Epithelial cell of prostate (primary cell): ENCODE measurements at places on chromosomes 7 and 10.

DNA sequence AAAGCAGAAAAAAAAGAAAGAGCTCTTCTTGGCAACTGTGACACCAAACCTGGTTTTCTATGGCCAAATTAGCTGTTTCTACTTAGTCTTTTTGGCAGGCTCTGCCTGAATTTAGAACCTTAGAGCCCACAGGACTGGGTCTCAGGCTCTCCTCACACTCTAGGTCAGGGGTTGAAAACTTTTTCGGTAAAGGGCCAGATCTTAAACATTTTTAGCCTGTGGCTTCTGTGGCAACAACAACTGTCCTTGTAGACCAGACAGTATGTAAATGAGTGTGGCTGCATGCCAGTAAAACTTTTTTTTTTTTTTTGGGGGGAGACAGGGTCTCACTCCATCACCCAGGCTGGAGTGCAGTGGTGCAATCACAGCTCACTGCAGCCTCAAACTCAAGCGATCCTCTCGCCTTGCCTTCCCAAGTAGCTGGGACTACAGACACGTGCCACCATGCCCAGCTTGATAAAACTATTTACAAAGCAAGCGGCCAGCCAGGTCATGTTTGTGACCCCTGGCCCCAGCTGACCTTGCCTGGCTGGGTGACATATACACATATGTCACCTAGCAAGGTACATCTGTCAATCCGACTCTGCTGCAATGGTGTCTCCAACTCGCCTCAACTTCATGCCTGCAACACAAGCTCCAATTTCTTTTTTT, 17.4 kb downstream of the KPNA7 start:
- DNase-seq, result no peak

- DNase-seq, result no peak
Measured at GRCh38 chr10:29202386-29202940, 86.4 kb upstream of the LYZL1 start.

- DNase-seq, result no peak
Measured at GRCh38 chr7:101580596-101580995, 48.5 kb downstream of the MYL10 start.

- no peak for DNase-seq
Measured at GRCh38 chr10:111831058-111831457, 352.5 kb downstream of the GPAM start.

DNA sequence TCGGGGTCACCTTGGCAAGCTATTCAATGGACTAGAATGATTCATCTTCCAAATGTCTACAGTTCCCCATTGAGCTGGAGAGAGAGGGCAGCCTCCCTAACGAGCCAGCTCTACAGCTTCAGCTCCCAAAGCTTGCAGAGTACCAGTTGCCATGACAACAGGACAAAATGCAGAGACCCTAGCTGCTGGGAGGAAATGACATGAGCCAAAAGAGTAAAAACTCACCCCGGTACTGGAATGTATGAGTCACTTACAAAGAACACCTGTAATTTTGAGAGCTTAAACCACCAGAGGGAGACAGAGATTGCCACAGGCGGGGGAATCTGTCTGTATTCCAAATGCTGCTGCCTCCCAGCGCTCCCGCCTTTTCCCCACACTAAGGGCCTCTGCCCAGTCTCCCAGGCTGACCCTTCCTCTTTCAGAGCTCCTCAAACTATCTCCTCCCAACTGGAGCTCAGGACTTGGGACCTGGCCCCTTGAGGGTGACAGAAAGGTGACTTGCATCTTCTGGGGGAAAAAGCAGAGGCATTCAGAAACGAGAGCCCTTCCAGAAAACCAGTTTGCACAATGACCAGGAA, 95.5 kb downstream of the CUL2 start:
- DNase-seq, result no peak

DNA sequence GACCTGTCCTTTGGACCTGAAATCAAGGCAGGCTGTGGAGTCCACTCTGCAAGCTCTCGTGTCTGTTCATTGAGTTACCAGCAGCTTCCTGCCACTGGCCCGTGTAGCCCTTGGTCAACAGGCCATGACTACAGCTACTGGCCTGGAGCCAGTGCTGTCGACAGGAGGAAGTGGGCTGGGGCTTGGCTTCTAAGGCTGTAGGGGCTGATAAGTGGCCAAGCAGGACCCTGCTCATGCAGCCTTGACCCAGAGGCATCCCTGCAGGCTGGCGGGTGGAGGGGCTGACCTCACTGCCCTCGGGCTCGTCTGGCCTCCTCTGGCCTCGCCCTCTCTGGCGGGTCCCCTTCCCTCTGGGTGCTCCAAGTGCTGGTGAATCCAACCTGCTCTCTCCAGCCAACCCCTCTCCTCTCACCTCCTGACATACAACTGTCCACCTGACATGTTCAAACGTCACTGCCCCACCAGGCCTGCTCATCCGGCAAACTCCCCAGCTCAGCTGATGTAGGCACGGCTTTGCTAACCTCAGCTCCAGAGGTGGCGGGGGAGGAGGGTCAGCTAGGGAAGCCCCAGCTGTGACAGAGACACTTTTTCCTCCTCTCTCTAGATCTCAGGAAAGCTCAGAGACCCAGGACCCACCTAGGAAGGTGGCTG, 188.6 kb upstream of the LYZL2 start:
- no peak for DNase-seq

DNA sequence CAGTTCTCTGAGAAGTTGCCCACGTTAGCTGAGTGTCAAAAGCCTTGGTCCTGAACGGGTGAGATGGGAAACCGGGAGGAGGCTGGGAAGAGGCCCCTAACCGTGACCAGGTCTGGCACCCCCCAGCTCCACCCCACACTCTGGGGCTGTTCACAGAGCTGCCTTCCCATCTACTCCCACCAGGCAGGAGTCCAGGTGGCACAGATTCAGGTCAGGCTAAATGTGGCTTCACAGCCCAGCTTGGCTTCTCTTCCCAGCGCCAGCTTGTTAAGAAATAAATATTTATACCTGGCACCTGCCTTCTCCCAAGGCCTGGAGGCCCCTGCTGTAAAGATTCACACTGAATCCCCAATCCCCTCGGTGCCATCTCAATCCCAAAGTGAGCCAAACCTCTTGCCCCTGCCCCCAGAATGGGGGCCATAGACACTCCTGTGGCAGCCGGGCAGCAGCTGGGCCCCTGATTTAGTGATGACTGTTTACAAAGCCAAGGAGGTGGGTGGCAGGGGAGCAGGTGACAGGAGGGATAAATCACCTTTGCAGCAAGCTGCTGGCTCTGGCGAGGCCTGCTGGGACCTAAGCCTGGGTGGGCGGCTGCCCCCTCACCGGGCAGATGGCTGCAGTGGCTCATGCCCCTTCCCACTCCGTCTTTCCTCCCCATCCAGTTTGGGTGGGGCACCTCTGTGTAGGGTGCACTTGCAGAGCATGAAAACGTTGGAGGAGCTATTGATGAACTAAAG, 72.5 kb downstream of the GOLGA7B start:
- no peak for DNase-seq

DNA sequence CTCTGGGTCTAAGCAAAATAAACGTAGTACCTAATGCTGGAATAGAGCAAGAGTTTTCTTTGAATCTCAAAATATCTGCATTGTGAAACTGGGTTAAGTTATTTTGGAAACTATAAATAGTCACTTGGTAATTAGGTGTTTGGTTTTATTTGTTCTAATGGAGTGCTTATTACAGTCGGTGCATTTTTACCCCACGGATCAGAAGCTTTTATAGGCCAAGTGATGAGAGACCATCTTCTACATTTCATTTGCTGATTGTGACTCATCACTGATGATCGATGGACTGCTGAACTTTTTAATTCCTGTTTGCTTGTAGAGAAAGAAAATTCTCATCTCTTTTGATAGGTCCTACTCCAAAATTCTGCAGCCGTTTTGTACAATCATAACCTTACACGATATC, 28.2 kb downstream of the MGMT start:
- DNase-seq, result no peak

- no peak for DNase-seq
Measured at GRCh38 chr7:12570168-12570533, 369 bp upstream of the SCIN start.

DNA sequence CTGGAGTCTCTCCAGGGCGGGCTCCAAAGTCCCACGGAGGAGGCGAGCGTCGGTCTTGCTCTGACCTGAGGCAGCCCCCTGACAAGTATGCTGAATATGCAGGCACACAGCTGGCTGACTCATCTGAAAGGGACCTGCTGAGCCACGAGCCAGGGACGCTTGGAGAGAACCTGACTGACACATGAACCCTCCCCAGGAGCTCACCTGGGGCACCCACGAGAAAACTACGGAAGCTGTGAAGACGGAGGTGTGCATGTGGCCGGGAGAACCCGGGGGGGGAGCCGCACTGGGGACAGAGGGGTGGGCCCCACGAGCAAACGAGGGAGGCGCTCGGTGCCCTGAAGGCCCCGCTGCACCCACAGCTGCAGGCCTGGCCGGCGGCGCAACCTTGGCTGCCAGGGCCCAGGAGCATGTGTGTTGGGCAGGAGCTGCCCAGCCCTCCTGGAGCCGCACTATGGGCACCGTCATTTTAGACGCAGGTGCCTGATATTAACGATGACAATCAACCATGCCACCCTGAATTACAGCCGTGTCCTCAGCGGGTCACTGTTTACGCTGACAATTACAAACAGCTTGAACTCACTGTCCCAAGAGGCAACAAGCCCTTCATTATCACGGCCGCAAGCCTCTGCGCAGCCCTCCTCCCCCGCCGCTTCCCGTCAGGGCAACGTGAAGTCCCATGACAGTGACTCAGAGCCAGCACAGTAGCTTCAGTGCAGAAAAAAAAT, 64.7 kb downstream of the DIP2C start:
- peak; percentile 20 for DNase-seq

GRCh38 chr7:151607464-151607867, 87.8 kb upstream of the RHEB start:
- DNase-seq, result no peak

DNA sequence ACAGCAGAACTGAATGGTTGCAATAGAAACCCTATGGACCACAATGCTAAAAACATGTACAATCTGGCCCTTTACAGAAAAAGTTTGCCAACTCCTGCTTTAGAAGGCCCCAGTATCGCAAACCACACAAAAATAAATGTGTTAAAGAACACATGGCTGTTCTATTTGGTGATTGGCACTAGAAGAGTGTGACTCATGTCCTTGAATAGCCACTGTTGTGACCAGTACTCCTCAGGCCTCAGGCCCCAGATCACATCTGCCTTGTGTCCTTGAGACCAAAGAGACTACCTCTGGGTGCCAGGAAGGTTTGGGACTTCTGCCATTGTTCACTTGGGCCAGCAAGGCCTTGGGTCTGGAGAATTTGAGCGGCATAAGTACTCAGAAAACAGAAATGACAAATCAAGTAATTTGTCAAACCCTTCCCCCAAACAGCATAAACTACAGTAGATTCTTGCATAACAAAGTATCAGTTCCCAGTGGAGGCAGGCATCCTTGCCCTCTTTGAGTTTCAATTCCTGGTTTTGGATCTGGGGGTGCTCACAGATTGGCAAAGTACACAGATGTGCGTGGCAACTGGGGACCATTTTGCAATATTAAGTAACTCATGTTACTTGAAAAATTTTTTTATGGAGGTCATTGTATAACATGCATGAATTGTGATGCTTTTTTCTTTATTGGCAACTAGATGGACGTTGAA, 50.2 kb downstream of the MTURN start:
- DNase-seq, result no peak

- DNase-seq, result no peak
Measured at GRCh38 chr7:157609516-157609915, 272.7 kb downstream of the DNAJB6 start.

- DNase-seq, result no peak
Measured at GRCh38 chr7:18828994-18829857, 288.2 kb downstream of the TWIST1 start.

GRCh38 chr7:153835103-153835502, 217.1 kb upstream of the DPP6 start:
- DNase-seq, result peak; percentile 3

DNA sequence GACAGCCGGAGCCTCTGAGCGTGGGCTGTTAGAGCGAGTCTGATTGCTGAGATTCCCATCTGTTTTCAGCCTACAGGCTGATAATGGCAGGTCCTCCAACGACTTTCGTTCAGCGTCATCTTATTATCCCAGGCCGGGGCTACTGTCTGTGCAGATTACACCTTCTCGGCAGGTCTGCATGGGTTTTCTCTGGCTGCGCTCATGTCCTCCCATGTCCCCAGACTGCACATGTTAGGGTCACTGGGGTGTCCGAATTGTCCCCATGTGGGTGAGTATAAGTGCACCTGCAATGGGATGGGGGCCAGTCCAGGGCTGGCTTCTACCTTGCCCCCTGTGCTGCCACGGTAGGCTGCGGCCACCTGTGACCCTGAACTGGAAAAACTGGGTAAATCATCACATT, 257.8 kb downstream of the COBL start:
- DNase-seq, result no peak

DNA sequence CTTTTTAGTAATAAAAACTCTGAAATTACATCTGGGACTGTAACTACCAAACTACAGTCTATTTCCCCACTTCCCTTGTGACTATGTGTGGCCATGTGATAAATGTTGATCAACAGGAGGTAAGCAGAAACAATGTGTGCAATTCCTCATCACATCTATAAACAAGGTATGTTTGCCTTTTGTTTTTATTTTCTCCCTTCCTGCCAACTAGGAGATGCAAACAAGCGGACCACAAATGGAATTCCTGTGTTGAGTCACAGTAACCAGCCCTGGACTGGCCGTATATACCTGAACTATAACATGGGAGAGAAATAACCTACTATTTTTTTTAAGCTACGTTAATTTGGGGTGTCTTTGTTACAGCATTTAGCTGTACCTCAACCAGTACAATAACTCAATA, 52.5 kb downstream of the SCRN1 start:
- DNase-seq, result no peak

GRCh38 chr10:14362104-14362503, 31.4 kb upstream of the FRMD4A start:
- no peak for DNase-seq

DNA sequence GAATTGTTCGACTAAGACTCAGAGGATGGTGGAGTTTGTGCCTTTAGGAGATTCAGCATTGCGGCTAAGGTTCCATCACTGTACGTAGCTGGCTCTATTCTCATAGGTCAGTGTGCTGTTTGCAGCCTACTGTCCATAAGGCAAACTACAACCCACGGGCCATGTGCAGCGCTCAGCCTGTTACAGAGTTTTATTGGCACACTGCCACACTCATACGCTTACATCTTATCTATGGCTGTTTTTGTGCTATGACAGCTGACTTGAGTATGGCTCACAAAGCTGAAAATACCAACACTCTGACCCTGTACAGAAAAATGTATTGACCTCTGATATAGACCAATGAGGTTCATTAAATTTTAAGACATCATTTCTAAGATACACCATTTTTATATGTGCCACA, 114.5 kb downstream of the ARID5B start:
- no peak for DNase-seq
